ENCODE measurements at places on chromosomes 13 and 19. TPM values are rescaled to one million over a fixed set of nuclear protein-coding genes. Genes with fewer than 3 reads are reported as not detected.

- no peak for DNase-seq
These were observed 30.3 kb downstream of the PEG3 start for GRCh38 chr19:56810260-56810659.

- no peak for DNase-seq
These were observed 27.5 kb upstream of the CEACAM1 start for GRCh38 chr19:42555801-42556200.

DNA sequence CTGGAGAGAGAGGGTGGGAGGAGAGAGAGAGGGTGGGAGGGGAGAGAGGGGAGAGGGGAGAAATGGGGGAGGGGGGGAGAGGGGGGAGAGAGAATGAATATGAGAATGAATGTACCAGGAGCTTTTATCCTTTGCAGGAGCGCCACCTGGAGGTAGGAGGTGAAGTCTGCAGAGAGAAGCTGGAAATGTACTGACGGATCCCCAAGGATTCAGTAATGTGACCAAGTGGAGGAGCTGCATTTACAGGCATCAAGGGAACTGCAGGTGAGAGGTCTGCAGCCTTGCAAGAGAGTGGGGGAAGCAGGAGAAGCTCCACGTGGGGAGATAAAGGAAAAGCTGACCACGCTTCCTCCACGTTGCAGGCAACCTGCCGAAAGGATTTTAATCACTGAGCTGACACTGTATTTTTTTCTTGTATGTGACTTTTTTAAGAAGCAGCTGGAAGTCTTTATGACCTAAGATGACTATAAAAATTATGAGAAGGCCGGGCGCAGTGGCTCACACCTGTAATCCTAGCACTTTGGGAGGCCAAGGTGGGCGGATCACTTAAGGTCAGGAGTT, 33.7 kb downstream of the VSTM1 start:
- peak; percentile 71 for DNase-seq

- peak; percentile 79 for DNase-seq
These were observed 37.0 kb upstream of the CCNA1 start for GRCh38 chr13:36395280-36395679.

- peak; percentile 41 for DNase-seq
These were observed 25.8 kb downstream of the NALCN start for GRCh38 chr13:101390461-101390860.

DNA sequence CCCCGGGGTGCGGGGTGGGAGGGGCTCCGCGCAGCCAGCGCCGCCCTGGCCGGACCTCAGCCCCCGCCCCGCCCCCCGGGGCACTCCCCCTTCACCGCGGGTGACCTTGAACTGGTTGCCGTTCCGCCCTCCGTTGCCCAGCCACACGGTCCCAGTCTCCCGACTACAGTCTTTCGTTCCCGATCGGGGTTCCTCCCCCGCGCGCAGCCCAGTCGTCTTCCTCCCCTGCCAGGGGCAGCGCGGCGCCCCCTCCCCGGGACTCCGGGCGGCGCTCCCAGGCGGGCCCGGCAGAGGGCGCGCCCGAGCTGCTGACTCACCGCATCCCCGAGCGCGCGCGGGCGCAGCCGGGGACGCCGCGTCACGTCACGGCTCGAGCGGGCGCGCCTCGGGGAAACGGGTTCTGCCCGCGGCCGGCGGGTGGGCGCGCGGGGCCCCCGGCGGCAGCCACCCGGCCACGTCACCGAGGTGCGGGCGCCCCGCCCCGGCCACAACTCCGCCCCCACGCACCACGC, 459 bp downstream of the MIDN start:
- peak; percentile 90 for DNase-seq

DNA sequence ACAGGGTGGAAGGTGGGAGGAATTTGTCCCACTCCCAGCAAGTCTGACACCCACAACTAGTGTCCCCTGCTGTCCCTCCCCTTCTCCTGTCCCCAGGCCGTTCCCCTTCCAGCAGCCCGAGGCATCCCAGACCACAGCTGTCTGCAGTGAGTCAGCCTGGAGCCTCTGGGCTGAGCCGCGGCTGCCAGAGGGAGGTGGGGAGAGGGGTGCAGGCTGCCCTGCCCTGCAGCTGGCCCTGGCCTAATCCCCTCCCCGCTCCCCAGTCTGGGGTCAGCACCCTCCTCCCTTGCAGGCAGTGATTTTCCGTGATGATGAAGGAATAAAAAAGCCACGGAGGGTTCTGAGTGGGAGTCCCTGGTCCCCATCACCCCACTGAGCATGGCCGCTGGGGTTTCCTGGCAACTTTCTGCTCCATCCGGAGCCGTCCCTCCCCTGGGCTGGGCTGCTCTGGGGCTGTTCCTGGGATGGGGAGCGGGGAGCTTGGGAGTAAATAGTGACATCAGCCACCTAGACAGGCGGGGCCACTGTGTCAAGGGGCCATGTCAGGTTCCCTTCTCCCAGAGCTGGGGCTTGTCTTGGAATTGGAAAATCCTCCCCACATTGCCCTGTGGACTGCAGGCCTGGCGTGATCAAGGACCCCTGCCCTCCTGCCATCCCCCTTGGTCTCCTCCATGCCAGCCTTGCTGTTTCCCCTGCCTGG, 16.8 kb downstream of the SPC24 start:
- DNase-seq, result peak; percentile 93

DNA sequence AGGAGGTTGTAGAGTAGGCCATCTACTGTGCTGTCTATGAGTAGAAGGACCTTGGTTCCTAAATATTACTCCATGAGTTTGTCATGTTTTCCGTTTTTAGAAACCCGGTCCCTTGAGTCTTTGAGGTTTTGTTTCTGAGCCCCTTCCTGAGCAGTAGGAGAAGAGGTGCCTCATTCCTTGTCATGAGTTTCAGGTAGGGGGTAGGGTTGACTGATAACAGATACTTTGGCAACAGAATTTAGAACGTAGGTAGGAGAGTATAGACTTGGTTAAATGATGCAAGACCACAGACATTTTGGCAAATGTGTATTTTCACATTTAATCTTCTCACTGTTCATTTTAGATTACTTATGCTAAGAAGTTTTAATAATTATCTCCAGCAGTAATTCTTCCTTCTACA, 24.6 kb downstream of the LMO7 start:
- DNase-seq, result no peak

LGALS14 gene
- not detected for total RNA-seq

All from GM23248 (cell line).